ENCODE measurements at places on chromosomes 12 and 14.

- DNase-seq: no peak
These were observed 8.3 kb upstream of the GOLGA5 start for GRCh38 chr14:92785667-92786426.

DNA sequence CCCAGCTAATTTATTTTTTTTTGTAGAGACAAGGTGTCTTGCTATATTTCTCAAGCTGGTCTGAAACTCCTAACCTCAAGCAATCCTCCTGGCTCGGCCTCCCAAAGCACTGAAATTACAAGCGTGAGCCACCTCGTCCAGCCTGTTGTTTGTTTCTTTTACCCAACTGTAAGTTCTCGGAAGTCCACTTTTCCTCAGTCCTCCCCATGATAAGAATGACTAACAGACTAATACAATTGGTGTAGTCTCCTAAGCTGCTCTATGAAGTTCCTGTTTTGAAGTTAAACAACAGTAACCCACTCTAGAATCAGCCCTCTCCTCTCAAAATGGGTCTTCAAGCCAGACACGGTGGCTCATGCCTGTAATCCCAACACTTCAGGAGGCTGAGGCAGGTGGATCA is 36.5 kb downstream of the HIGD1C start:
- DNase-seq: no peak

GRCh38 chr14:33758547-33758946 is 192.3 kb downstream of the EGLN3 start:
- no peak for DNase-seq

DNA sequence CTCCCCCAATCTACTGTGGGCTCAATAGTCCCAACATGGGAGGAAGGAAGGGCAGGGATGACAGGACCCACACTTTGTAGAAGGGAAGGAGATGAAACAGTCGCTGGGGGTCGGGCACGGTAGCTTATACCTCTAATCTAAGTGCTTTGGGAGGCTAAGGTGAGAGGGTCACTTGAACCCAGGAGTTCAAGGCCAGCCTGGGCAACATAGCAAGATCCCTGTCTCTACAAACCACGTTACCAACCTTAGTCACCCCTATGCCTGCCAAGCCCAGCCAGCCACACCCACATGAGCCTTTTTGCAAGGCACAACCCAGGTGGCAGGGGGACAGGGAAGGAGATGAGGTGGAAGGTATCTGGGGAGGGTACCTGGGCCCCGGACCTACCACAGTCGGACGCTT is 31.7 kb downstream of the KDM2B start:
- DNase-seq: no peak

- DNase-seq: no peak
These were observed 128.0 kb downstream of the ATP23 start for GRCh38 chr12:58069268-58069963.
